Stimulated activated CD4-positive, alpha-beta T cell treated with anti-CD3 and anti-CD28 coated beads, Interleukin-12 subunit alpha, Interleukin-12 subunit beta, amount 100 ng/mL, for 24 hours (primary cell): ENCODE measurements at places on chromosomes 6 and 20.
A peak's percentile ranks its signal among the peaks of the same experiment; 100 is the strongest.

DNA sequence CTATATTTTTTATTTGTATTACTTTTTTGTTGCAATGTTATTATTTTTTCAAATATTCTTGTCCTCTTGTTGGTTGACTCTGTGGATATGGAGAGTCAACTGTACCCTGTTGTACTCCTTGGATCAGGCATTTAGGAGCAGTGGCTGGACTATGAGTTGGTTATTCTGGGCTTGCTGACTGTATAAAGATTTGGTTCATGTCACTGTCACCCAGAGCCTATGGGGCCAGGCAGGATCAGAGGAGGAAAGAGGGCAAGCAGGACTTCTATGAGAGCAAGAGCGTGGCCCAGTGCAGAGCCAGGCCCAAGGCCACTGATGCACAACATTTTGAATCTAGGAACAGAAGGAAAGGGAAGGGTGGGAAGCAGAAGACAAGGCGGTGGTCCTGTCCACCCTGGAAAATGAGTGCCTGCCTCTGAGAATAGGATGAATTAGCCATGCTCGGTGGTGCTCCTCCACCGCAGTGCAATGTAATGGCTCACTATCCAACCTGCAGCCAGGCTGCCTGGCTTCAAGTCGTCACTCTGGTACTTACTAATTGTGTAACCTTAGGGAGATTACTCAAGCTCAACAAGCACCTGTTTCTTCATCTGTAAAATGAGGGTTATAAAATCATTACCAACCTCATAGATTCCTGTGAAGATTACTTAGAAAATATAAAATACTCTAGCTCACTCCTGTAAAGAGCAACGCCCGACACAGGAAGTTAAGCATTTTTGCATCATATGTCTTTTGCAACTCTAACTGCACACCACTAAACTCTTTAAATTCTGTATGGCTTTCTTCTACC lies 192.1 kb downstream of the KCNQ5 start:
- DNase-seq: no peak

GRCh38 chr20:1711826-1712601 lies 54.4 kb upstream of the SIRPG start:
- DNase-seq: no peak

DNA sequence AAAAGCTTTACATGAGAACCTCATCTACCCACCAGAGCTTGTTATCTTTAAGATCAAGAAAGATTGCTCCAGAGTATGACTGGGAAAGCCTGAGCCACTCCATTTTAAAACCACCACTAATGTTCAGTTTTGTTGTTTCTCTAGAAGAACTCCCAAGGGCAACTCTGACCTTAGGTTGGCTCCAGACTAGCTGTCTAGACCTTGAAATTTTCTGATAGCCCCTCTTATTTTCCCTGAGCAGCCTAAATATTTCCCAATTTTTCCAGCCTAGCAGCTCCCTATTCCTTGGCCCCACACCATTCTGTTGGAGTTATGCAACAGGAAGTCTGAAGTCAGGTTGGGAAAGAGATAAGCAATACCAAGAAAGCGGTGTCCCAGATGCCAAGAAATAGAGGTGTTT lies 84.6 kb upstream of the TCF21 start:
- DNase-seq: no peak

DNA sequence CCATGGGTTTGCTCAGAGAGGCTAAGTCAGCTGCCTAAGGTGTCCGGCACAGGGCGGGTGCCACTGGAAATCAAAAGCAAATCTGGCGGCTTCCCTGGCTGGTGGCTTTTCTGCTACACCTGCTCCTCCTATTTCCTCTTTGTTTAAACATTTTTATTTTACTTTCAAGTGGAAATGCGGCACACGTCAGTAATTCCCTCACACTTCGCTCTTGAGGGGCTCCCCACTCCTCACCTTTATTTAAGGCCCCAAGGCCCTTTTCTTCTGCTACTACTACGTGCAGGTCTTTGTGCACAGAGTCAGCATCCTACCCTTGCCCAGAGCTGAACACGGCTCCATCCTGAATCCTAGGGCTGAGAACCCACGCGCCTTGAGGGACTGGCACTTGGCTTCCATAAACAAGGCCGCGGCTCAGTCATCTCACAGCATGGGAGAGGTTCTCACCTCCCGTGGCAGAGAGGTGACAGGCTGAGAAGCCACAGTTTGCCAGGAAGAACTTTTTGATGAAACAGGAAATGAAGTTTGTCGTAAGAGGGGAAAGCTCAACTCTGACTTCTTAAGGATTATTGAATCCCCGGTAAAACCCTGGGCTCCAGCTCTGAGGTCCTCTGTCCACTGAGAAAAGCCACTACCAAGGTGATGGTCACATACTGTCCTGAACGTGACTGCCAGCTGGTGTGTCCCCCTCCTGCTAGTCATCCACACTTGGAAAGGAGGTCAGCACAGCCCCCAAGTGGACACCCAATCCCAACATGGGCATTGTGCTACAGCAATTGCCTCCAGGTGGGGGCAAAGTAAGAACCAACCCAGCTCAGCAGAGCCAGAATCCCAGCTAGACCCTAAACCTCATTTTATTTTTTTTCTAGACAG lies 48.0 kb downstream of the NFATC2 start:
- DNase-seq: peak; percentile 40

- DNase-seq: no peak
Observed at GRCh38 chr6:168606722-168607121, 165.7 kb downstream of the SMOC2 start.

DNA sequence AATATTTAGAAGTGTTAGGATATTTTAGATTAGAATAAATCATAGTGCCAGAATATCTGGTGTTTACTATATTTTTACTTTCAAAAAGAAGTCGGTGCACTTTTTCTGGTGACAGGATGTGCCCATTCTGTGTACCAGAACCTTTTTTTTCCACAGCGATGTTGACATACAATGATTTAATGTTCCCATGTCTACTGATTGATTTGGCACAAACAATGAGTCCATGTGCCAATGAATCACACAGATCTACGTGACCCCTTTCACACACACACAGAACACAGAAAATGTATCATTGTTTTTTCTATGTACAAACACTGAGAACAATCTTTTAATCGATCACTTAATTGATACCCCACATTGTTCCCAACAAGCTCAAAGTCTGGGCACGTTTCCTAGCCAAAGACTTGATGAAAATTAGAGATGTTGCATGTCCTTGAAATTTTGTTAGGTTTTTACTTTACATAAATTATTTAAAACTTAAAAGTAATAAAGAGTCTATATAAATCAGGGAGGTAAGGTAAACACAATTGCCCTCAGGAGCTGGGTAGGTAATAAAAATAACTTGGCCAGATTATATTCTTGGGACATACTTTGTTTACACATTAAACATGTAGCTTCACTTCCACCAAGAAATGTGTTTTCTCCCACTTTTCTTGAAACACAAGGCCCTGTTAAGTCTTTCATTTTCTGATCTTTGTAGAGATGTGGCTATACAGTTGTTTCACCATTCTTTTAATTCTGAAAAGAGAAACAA lies 36.4 kb upstream of the SOX4 start:
- DNase-seq: no peak

DNA sequence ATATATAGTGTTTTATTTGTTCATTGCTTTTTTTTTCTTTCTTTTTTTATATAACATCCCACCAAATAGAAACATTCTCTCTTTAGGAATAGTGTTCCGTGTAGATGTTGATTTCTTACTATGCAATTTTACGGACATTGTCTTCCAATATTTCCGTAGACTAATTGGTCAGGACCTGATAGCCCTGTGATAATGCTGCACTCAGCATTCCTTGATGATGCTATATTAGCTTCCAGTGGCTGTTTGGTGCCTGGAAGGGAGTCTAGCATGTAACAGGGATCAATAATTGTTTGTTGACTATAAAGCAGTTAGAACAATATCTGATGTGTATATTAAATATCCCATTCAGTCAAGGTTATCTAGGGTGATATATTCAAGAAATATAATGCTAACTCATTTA lies 6.7 kb upstream of the OR2W1 start:
- no peak for DNase-seq

GRCh38 chr6:151679081-151679480 lies 128.4 kb upstream of the ESR1 start:
- peak; percentile 26 for DNase-seq

DNA sequence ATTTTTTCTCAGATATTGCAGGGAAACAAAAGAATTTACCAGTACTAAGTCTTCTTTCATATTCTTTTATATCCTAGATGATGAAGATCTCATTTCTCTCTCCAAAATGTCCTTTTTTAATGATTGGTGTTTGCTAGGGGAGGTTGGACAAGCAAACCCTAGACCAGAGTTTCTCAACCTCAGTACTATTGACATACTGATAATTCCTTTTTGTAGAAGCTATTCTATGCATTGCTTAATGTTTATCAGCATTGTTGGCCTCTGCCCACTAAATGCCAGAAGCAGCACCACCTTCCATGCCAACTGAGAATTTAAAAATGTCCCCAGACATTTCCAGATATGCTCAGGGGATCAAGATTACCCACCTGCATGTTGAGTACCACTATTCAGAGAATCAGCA lies 14.4 kb upstream of the TFAP2B start:
- no peak for DNase-seq

- no peak for DNase-seq
Observed at GRCh38 chr20:35592339-35592974, 23.2 kb upstream of the SPAG4 start.

- DNase-seq: no peak
Observed at GRCh38 chr6:169988769-169989550, 237.5 kb downstream of the ERMARD start.

DNA sequence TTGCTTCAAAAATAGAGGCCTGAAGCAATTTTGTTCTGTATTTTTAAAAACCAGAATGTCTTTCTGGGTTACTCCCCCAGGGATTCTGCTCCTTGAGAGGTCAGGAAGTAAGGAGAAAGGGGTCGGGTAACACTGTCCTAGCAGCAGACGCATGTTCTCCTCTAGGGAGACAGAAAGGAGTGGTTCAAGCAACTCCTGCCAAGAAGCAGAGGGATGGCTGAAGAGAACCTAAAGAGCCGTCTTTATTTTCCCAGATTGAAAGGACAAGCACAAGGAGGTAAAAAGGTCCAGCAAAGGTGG lies 58.0 kb upstream of the SLC4A11 start:
- no peak for DNase-seq
